ENCODE measurements at places on chromosomes 12 and 14. TPM values are rescaled to one million over a fixed set of nuclear protein-coding genes. Genes with fewer than 3 reads are reported as not detected.
A peak's percentile ranks its signal among the peaks of the same experiment; 100 is the strongest.

GRCh38 chr14:100345711-100346110 lies 22.6 kb downstream of the SLC25A47 start:
- DNase-seq: no peak

- no peak for DNase-seq
Observed at GRCh38 chr12:108905725-108906124, 25.8 kb downstream of the DAO start.

CPNE6 gene
- total RNA-seq: not detected

RDH16 gene
- total RNA-seq: 1.6 TPM

SLC6A15 gene
- total RNA-seq: not detected

SLCO1B1 gene
- total RNA-seq: not detected

DNA sequence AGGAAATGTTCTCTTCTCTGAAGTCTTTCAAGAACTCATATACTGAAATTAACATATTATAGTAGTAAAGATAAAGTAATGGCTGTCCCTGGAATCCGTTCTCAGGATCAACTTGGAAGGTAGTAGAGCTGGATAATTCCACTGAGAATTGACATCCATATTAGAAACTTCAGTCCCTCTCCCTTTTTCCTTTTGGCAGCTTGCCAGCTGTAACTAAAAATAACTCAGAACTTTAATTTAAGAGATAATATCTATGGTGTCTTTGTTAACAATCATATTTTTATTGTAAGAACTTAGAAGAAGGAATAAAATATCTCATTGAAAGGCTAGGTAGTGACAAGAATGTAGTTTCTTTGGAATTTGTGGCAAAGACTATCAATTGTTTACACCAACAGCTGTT lies 61.4 kb upstream of the PLEKHA5 start:
- no peak for DNase-seq

ING4 gene
- total RNA-seq: 90.6 TPM

- DNase-seq: no peak
Observed at GRCh38 chr12:49537752-49538509, 899 bp upstream of the KCNH3 start.

DNA sequence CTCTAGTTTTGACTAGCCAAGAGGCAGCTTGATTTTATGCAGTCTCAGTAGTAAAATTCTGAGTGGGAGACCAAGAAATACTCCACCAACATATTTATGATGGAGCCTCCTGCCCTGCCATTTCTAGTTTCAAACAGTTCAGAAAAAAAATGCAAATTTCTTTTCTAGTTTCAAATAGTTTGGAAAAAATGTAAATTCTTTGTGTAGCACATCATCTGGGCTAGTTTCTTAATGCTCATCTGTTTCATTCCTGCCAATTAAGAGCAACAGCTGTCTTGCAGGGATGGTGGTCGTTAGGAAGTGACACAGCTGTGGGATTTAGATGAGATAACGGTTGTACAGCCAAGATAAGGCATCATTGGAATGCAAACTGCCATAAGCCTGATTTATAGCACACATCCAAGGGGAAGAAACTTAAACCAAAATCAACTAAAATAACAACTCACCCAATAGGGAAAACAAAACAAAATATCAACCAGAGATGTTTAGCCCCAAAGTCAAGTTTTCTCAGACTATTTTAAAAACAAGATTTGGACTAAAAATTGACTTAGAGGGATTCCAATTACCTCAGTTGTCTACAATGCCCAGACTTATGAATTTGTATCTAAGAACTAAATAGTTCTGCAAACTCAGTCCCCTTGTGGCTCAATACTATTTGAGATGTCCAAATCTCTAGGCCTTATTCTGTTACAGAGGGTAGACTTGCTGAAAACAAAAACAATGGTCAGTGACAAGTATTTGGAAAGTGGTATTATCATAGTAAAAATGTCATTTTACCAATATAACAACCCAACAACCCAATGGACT lies 291.3 kb upstream of the ATP2B1 start:
- no peak for DNase-seq

- DNase-seq: no peak
Observed at GRCh38 chr12:16939871-16940306, 333.9 kb upstream of the LMO3 start.

CDH24 gene
- total RNA-seq: 0.96 TPM

DNA sequence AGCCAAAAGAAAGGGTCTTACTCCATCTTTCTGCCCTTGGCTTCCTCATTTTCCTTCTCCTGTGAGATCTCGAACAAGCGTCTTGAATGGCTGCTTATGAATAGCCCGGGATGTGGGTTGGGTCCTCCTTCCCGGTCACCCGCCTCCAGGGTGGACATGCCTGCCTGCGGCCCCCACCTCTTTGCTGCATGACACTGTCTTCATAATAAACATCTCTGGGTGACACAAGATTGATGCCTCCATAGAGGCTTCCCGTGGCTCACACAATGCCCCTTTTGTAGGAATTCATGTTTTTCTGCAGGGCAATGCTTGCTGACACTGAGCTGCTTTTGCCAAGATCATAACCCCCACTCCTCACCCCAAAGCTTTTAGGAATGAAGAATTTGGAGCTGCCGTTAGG lies 125.9 kb downstream of the ZNF664 start:
- no peak for DNase-seq

KCNC2 gene
- total RNA-seq: not detected

SLC2A13 gene
- 7.6 TPM for total RNA-seq

GRCh38 chr12:3542911-3543310 lies 51.9 kb downstream of the PRMT8 start:
- DNase-seq: no peak

DNA sequence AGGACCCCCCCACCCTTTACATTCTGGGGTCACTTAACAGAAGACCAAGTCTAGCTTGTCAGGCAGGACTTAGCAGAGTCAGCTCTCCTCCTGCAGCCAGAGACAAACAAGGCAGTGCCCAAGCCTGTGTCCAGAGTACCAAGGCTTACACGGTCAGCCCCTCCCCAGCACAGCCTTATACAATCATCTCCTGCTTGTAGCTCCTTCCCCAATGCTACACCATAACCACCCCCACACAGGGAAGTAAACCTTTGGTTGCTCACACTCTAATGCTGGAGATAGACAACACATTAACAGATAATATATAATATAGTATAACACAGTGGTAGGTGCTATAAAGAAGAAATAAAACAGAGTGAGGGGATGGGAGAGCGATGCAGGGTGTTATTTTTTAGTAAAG lies 175.4 kb upstream of the PWP1 start:
- no peak for DNase-seq

- DNase-seq: no peak
Observed at GRCh38 chr12:87469295-87469694, 559.9 kb downstream of the C12orf50 start.

DNA sequence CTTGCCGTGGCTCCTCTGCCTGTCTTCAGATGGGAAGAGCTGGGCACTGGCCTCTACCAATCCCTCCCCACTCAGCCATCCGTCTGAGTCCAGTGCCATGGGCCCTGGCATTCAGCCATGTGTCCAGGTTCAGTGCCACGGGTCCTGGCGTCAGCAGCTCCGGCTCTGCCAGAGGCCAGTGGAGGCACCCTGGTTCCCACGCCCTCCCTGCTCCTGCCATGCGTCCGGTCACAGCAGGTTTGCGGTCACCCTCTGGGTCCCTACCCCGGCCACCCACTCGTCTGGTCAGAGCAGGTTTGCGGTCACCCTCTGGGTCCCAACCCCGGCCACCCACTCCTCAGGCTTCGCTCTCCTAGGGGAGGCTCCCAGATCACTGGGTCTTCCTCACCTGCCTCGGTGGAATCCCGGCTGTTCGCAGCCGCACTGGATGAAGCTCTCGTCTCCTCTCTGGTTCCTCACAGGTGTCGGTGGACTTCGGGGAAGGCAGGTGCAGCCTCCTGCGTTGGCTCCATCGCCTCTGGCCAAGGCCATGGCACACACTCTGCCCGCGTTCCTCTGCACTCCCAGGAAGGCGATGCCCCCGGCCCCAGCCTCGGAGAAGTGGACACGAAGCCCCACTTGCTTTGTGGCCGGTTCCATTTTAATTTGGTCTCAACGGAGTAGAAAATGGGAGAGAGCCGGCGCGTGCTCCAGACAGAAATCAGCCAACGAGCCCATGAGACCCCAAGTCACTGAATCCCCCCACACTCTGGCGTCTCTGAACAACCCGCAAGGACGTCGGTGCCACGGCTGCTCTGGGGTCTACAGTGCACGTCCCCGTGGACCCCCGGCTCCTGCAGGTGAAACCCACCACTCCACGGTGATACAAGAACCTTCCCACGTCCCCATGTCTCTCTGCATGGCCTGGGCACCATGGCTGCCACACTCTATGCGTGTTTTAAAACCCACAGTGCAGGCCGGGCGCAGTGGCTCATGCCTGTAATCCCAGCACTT lies 47.8 kb upstream of the FBRSL1 start:
- DNase-seq: no peak

DNA sequence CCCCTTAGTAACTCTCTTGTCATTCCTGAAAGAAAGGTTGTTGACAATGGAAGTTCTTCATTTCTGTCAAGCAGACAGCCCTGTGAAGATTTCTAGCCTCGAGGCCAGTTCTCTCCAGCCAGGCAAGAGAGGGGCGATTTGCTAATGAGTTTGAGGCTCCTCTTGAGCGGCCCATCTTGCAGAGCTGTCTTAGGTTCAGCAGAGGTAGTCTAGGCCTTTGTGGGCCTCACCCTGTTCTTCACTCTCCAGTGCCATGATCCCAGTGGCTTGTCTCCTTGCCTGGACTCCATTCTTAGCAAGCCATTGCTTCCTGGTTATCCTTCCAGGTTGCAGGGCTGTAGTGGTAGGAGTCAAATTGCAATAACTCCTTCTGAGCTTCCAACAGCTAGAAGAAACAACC lies 9.7 kb downstream of the TPH2 start:
- DNase-seq: no peak

DNA sequence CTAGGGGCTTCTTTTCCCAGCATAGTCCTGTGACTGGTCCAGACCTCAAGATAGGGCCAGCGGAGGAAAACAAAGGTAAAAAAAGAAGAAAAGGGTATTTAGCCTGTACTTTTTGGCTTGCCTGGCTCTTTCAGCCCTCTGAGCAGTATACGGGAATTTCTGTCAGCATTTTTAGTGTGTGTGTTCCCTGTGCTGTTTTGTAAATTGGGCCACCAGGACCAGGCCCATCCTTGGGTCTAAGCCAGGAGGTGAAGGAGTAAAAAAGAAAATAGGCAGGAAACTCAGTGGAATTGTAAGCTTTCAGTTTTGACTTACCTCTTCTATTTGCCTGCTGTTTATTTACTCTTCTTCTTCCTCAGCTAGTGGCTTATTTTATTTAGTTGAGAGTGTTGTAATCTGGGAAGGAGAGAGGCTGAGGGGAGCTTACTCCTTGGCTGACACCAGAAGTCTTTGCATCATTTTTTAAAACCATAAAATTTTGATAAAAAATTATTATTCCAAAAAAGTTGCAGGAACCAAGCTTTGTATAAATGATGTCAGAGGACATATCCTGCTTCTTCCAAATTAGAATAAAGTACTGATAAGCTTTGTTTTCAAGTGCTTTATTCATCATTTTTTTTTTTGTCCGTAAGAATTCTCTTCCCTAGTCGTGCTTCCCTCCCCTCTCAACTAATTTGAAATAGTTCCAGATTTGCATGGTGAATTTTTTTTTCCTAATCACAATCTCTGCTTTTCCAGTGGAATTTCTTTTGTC lies 63.7 kb downstream of the DIP2B start:
- DNase-seq: no peak

GRCh38 chr12:123961585-123962345 lies 10.9 kb downstream of the CCDC92 start:
- no peak for DNase-seq

SERPINA9 gene
- not detected for total RNA-seq

DNA sequence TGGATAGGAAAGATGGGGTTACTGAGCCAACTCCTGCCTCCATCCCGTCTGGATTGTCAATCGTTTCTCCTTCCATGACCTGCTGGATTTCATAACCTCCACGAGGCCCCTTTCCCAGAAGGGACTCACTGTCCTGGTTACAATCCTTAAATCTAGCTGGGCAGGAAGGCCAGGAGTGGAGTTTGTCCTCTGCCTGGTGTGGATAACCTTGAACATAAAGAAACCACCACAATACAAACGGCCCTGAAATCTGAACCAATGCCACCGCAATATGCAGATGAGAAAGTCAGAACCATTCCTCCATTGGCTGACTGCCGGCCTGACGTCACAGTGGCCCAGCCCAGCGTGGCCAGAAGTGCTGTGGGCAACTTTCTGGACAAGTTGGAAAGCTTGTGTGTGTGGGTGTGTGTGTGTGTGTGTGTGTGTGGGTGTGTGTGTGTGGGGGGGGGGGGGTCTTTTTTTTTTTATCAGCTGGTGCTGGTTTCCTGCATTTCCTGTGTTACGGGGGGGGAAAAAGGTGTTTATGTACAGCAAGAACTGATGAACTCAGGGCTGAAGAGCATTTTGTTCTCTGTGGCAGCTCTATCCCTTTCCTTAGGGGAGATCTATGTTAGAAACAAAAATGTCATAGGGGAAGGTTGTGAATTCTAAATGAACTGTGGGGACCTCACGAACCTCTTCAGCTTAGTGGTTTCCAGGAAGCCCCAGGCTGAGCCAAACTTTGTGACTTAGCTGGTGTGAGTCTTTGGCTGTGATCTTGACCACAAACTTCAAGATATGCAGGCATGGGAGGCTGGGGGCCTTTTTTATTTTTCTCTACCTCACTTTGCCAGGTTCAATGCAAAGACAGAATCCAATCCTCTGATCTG lies 81.6 kb upstream of the MED13L start:
- peak; percentile 60 for DNase-seq

GRCh38 chr14:94354638-94355185 lies 31.6 kb upstream of the SERPINA6 start:
- DNase-seq: no peak

TMEM179 gene
- total RNA-seq: not detected

GRCh38 chr12:560691-561390 lies 101.1 kb downstream of the B4GALNT3 start:
- peak; percentile 61 for DNase-seq

- no peak for DNase-seq
Observed at GRCh38 chr12:113862590-113863454, 103.3 kb downstream of the RBM19 start.

DNA sequence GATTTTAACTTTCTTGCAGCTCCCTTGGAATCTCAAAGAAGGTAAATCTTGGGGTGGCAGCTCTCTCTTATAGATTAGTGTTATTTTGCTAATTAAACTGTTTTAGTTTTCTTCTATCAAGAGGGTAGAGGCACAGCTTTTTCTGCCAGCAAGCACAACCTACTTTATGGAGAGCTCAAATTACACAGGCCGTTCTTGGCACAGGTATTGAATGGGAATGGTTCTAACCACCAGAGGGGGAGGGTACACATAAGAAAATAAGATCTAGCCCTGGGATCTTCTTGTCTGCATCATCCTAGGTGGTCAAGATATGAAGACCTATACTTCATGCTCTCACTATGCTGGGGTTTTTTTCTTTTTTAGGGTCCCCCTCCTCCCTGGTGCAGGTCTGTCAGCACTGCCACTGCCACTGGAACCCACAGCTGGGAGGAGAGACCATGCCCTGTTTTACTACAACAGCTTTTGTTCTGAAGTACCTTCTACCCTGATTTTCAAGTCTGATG lies 48.6 kb upstream of the STAC3 start:
- no peak for DNase-seq

DNA sequence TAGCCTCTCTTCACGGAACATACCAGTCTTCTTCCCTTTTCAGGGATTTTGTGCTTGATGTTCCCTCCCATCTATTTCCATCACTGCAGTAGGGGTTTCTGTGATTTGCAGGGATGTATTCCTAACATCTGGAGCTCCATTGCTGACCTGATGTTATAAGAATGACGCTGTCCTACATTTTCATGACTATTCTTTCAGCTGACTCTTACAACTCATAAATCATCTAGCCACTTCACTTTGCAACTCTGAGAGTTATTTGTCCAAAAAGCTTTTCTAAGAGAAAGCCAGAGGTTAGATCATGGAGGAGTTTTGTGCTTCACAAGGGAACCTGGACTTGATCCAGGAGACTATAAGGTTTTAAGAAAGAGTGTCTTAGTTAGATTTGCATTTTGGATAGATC lies 116.6 kb upstream of the FAR2 start:
- DNase-seq: no peak

CACNA1C gene
- 0.16 TPM for total RNA-seq

Data from naive thymus-derived CD8-positive, alpha-beta T cell (primary cell).